ENCODE measurements at places on chromosomes 13 and 19. TPM values are rescaled to one million over a fixed set of nuclear protein-coding genes. Genes with fewer than 3 reads are reported as not detected.
A peak's percentile ranks its signal among the peaks of the same experiment; 100 is the strongest.

GRCh38 chr13:39777527-39778061 is 122.1 kb downstream of the COG6 start:
- peak overlapping the region; percentile 88 for H3K27ac ChIP-seq
- peak; percentile 69 for DNase-seq
- H3K4me3 ChIP-seq, result no peak overlapping the region
- no peaks in the 10 kb centered on the region for H3K36me3 ChIP-seq

DNA sequence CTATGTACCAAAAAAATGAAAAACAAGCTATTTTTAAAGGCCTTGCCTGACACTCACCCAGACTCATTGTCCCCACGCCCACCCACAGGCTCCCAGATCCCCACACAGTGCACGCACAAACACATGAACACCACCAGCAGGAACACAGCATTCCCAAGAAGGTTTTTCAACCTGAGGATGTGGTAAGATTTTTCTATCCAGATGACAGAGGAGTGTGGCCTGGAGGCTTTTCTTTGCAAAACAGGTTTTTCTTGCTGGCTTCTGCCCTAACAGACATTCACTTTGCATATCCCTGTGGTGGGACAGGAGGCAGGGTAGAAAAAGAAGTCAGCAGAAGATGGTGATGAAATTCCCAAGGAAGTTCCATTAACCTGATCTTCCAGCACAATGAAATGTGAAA is 97.8 kb downstream of the KLF12 start:
- H3K27ac ChIP-seq, result no peak overlapping the region
- H3K36me3 ChIP-seq, result no peaks in the 10 kb centered on the region
- no peak for DNase-seq
- no peak overlapping the region for H3K4me3 ChIP-seq

DNA sequence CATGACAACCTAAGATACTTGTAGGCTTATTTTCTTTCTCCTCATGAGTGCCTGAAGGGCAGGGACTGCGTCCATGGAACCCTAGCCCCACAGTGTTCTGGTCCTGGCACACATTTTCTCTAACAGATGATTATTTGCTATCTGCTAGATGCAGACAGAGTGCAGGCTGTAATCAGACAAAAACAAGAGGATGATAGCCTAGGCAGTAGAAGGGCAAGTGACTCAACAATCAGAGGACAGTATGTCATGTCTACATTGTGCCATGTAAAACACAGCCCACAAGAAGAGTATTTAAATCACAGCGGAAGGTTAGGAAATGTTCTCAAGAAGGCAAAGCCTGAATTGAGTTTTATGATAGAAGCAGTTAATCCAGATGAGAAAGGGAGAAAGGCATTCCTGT is 29.3 kb downstream of the MIPEP start:
- H3K36me3 ChIP-seq, result peaks cover 8% of the 10 kb centered on the region
- no peak overlapping the region for H3K4me3 ChIP-seq
- H3K27me3 ChIP-seq, result no peaks in the 10 kb centered on the region
- DNase-seq, result no peak

The LRRC25 gene
- total RNA-seq, result 0.88 TPM

Measured in osteoblast (primary cell).